Urinary bladder (tissue), 4 donors: ENCODE measurements at places on chromosomes 16 and 17. TPM values are rescaled to one million over a fixed set of nuclear protein-coding genes. Genes with fewer than 3 reads are reported as not detected.

DNA sequence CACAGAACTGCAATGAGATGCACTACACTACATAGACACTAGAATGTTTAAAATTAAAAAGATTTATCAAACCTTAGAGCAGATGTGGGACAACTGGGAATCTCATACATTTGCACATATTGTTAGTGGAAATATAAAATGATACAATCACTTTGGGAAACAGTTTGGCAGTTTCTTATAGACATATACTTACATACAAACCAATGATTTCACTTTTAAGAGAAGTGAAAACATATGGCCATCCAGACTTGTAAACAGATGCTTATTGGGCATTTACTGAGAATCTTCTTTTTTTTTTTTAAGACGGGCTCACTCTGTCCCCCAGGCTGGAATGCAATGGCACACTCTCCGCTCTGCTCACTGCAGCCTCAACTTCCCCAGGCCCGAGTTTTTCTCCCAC, 50.1 kb downstream of the AXIN2 start:
- DNase-seq: no peak

GRCh38 chr16:27301236-27301861, 12.4 kb upstream of the IL4R start:
- DNase-seq: no peak

GRCh38 chr16:56617212-56618085, 8.1 kb upstream of the MT1E start:
- no peak for DNase-seq

Gene PCYT2
- total RNA-seq: 9.8 TPM

DNA sequence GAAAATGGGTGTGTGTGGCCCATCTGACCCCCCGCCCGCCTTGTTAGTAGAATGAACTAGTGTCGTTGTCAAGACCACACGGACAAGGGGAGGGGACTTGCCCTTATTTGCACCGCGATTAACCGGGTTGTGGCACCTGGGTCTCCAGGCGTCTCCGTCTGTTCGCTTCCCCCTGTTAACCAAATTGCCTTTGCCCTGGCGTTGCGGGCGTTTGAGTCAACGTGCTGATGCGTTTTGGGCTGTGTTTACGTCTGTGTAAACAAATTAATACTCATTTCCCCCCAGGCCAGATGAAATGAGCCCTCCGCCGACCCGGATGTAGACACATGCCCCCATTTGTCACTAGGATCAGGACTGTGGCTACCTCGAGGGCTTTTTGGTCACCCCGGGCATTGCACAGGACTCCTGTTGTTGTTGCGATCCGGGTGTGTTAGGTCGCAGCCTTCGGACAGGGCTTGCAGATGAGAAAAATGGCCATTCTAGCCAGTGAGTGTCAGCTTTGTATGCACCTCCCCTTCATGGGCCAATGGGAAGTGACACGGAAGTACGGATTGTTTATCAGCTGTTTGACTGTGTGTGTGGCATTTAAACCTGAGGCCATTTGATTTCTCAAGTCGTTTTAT, 906 bp downstream of the RBL2 start:
- DNase-seq: peak; percentile 69
